ENCODE measurements at places on chromosomes 16 and 17.

DNA sequence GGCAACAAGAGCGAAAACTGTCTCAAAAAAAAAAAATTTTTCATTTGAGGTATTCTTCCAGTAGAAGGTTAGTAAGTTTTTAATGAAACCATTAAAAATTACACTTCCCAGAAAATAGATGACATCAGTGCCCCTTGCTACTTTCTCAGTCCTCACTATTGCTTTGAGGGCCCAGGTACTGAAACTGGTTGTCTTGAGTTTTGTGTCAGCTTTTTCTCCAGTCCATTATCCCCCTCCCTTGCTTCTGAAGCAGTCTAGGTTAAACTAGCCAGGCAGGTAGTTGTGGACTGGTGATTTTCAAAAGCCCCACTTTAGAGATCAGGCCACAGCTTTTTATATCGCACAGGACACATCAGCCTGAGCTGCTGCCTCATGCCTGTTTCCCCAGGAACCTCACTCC lies 10.9 kb downstream of the SMCR8 start:
- DNase-seq: no peak

DNA sequence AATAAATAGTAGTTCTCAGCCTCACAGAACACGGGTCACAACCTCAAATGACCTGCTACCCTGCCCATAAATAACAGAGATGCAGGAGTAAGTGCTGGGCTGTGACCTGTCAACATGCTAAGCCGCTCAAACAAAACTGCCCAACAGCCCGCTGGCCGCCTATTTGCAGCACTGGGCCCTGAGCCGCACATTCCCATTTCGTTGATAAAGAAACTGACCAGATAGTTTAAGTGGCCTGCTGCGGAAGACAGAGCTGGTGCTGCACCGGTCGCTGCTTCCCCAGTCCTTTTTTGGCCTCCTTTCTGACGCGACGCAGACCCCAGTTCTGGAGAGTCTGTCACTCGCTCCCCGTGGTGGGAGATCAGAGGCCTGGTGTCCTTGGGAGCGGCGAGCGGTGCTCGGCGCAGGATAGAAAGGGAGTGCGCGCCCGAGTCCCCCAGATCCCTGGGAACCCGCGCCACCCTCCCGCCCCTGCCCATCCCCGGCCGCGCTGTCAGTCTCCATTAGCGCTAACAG lies 349 bp upstream of the SLC6A2 start:
- DNase-seq: no peak

GRCh38 chr16:16933861-16934260 lies 536.9 kb downstream of the XYLT1 start:
- DNase-seq: no peak

- peak; percentile 17 for DNase-seq
These were observed 92.1 kb upstream of the HLF start for GRCh38 chr17:55172612-55173011.

- no peak for DNase-seq
These were observed 108.4 kb downstream of the METRNL start for GRCh38 chr17:83187782-83188311.

DNA sequence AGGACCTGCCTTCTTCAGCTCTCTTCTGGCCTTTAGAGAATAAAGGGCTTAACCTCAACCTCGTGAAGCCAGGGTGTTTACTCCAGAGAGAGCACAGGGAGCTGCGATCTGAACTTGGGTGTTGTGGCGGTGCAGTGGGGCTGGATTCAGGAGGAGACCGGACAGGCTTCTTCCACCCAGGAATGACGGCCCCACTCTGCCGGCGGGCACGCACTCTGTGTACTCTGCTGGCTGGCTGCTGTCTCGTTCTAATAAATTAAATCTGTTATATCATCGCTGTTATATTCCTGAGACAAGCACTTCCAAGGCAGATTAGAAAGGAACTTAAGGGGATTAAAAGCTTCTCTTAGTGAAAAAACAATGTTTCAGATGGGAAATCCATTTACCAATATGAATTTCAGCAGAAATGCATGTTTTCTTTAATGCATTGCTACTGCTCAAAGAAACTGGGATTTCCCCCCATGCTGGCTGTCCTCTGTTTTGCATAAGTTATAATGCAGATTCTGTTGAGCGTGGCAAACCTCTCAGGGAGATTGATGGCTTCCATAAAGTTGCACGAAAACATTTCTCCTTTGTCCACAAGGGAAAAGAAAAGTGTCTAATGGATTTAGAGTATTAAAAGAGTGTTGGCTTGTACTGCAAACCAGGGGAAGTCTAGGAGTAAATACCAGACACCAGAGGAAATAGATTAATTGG lies 168.6 kb upstream of the IRX3 start:
- DNase-seq: no peak

GRCh38 chr17:17675925-17676534 lies 5.2 kb upstream of the RAI1 start:
- peak; percentile 85 for DNase-seq

- no peak for DNase-seq
These were observed 75.1 kb upstream of the NSRP1 start for GRCh38 chr17:30041551-30041950.

- no peak for DNase-seq
These were observed 64.7 kb downstream of the KLHDC4 start for GRCh38 chr16:87701078-87701460.

GRCh38 chr17:41377546-41377945 lies 4.6 kb downstream of the KRT34 start:
- no peak for DNase-seq

DNA sequence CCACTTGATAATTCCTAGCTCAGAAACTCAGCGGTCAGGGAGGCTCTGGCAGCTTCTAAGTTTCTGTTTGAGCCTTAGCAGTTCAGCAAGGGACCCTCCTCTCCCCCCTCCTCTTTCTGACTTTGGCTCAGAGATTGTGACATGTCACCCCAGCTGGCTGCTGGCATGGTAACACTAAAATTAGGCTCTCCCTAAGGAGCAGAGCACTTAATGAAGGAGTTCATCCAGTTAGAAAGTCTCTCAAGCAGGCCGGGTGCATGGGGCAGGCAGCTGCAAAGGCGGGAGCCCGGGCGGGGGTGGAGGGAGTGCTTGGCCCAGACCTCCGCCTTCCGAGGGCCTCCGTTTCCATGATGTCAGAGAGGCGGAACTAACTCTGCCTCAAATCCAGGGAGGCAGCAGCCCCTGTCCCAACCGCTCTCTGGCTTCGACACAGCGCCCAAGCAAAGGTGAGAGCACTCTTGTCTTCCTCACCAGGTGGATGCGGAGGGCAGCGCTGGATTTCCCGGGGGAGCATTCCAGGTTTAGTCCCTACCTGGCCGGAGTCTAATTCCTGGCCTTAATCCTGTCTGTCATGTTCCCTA lies 128.0 kb upstream of the PLCG2 start:
- no peak for DNase-seq

DNA sequence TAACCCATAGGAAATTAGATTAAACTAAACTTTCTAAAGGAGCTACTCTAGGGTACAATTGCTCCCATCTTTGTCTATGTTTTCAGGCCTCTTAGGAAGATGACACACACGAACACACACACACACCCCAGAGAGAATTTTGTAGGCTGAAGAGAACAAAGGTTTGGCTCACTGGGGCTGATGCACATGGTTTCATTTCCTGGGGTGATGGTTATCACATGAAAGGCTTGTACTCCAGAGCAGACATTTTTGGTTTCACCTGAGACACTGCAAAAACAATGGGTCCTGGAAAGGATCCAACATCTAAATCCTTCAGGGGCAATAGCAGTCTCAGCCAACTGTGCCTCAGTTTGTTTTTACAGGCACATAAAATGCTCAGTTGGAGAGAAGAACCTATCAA lies 62.8 kb downstream of the GRB7 start:
- DNase-seq: peak; percentile 89

DNA sequence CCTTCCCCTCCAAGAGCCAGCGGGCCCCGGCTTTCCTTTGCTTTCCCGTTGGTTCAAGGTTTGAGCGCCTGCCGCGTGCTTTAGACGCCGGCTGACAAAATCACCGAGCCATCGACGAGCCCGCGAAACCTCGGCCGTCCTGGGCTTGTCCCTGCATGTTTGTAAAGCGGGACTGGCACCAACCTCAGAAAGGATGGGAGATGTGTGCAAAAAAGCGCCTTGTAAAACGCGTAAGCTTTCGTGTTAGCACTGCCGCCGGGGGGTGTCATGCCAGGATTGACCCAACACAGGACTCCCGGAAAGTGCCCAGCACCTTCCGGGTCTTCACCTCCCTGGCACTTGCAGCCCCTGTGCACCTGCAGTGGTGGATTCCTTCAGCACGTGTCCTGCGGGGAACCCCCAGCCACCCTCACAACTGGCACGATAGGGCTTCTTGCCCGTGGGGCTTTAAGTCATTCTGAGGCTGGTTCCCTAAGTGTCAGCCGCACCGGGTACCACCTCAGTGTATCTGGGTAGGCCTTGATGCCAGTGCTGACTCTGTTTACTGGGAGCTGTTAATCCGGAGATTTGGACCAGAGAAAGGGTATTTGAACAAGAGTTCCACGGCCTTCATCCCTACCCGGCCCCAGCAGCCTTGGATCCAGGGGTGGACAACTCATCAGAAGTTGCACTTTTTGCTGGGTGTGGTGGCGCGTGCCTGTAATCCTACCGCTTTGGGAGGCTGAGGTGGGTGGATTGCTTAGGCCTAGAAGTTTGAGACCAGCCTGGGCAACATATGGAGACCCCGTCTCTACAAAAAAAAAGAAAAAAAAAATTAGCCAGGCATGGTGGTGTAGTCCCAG lies 817 bp downstream of the NDUFAF8 start:
- DNase-seq: peak; percentile 81

- DNase-seq: no peak
These were observed 84.7 kb downstream of the VAT1L start for GRCh38 chr16:77873066-77873465.

DNA sequence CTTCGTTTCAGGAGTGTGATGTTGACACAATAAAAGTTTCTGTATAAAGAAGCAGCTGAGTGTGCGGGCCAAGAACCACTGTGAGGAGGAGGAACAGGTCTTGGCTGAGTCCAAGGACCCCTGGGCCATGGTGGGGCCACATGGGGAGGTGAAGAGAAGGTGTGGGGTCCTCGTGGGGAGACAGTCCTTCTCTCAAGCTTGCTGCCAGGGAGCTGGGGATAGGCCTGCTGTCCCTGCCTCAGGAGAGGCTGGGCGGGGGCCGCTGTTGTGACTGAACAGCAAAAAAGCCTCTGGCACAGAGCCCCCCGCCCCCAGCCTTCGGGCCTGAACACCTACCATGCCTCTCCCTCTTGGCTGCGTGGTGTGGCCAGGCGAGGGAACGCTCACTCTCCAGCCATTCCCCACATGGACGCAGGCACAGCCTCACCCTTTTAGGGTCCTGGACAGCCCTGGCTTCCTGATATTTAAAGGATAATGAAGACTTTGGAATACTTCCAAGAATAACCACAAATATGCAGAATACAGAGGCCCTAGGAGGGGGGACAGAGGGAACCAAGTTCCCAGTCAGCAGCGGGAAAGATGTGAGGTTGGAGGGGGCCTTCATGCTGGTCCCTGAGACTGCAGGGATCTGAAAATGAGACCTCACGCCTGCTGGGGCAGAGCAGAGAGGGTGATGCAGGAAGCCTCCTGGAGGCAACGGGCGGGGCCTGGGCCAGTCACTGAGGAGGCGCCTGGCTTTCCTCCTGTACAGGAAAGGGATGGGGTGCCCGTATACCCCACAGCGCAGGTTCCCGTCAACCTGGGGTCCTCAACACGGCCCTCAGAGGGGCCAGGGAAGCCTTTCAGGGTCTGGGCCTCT lies 100.0 kb upstream of the CREBBP start:
- no peak for DNase-seq

- DNase-seq: no peak
These were observed 152.0 kb downstream of the GSG1L start for GRCh38 chr16:27911486-27911885.

GRCh38 chr17:59047616-59048015 lies 59.1 kb downstream of the TRIM37 start:
- no peak for DNase-seq

DNA sequence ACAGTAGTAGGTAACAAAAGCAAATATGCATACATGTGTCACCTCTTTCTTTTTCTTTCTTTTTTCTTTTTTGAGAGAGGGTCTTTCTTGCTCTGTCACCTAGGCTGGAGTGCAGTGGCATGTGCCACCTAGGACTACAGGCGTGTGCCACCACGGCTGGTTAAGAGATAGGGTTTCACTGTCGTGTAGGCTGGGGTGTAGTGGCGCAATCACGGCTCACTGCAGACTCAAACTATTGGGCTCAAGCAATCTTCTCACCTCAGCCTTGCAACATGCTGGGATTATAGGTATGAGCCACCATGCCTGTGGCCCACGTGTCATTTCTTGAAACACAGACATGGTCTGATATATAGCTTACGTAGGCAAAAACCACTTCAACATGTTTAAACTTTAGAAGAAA lies 397.7 kb upstream of the PMFBP1 start:
- no peak for DNase-seq

GRCh38 chr17:21512307-21513011 lies 136.3 kb downstream of the KCNJ12 start:
- DNase-seq: no peak

DNA sequence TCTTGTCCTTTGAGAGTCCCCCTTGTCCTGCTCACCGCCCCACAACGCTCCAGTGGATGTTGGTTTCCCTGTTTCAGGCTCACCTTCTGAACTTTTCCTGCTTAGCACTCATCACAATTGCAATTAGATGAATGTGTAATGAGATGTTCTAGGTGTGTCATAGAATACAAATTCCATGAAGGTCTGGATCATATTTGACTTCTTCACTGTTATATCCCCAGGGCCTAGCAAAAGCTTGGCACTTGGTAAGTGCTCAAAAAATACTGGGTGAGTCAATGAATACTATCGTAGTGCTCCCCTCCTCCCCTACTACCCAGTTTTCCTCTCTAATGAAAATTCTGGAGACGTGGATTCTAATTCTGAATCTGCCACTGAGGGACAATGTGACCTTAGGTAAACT lies 33.1 kb downstream of the DNAH3 start:
- DNase-seq: no peak

- DNase-seq: peak; percentile 53
These were observed 30.3 kb upstream of the SUPT4H1 start for GRCh38 chr17:58382108-58382871.

DNA sequence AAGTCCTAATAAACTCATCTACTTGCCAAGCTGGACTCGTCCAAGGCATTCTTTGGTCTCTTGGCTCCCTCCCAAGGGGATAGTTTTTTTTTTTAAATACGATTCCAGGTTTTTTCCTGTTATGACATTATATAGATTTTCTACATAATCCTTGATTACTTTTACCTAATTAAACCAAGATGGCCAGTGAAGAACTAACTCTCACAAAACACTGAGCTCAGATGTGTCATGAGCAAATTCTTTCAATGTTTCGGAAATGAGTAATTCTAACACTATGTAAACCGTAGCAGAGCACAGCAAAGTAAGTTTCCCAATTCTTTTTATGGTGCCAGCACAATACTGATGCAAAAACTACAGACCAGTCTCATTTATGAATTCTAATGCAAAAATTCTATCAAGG lies 1.8 kb downstream of the ZNF23 start:
- DNase-seq: no peak

GRCh38 chr17:44887971-44888954 lies 11.0 kb downstream of the EFTUD2 start:
- DNase-seq: no peak

GRCh38 chr16:48057048-48057447 lies 98.7 kb downstream of the ABCC12 start:
- no peak for DNase-seq

Data from GM12865 (cell line).